IPS DF 6.9 (cell line): ENCODE measurements at places on chromosomes 5 and 9.

DNA sequence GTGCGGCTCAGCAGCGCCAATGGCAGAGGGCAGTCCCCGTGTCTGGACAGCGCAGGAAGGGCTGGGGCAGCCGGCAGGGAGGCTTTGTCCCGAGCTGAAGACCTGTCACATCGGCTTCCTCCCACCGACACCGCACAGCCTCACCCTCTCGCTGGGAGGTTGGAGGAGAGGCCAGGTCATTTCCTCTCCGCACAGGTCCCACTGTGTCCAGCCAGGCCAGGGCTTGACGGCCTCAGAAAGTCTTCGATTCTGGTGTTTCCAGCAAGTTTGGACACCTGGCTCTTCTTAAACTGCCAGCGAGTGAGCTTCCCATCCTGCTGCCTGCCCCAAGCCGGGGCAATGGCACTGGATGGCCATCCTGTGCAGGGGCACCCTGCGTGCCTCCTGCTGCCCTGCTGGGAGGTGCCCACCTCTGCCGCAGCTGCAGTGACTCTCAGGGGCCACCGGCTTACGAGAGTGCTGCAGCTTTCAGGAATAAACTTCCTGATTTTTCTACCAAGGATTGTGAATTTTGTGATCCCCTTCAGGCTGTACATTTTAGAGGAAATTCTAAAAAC lies 33.9 kb downstream of the AHRR start:
- DNase-seq, result no peak

DNA sequence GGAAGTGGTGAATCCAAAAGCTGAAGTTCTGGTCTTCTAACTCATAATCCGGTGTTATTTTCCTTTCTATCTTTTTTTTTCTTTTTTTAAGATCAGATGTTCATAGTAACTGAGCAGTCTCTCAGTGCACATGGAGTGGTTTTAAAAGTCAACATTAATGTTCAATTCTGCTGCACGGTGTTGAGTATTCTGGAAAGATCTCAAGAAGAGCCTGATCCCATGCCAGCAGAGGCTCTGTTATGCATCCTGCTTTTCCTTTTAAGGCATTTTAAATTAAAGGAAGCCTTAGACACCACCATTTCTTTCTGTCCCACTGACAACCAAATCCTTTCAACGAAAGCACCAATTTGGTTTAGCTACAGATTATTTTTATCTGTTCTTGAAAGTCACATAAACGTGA lies 33.4 kb downstream of the SEMA5A start:
- DNase-seq, result no peak

DNA sequence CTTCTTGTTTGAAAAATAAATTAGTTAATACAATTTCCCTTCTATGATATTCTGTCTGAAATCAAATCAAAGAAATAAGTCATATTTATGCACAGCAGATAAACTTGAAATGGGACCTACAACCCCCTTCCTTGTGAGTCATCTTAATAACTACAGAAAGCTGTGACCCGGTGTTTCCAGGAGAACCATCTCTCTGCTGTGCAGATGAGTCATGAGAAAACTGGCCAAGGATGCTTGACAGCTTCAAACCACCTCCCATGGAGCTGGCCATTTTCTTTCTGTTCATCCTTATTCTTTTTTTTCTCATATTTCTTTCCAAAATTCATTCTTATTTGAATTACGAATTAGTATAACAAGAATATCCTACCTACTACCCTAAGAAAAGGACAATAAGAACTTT lies 43.4 kb upstream of the NR4A3 start:
- DNase-seq, result no peak

- no peak for DNase-seq
Measured at GRCh38 chr5:58444805-58445204, 15.1 kb downstream of the PLK2 start.

GRCh38 chr9:130208600-130209347 lies 36.6 kb downstream of the NCS1 start:
- no peak for DNase-seq

DNA sequence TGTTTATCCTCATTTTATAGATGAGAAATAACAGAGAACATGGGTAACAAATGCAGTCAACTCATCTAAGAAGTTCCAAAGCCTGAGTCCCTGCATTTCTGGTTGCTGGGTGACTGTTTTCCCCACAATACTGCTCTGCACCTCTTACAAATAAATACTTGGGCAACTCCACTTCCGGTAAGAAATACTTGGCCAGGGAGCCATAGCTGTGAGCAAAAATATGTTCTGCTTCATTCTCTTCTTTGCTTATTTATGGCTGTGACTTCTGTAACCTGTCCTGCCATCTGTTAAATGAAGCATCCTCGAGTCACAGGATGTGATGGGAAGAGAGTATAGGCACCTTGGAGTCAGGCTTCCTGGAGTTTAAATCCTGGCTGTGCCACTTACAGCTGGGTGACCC lies 49.9 kb downstream of the GDNF start:
- no peak for DNase-seq

GRCh38 chr5:160438316-160439204 lies 16.9 kb downstream of the PTTG1 start:
- DNase-seq, result peak; percentile 45

- DNase-seq, result no peak
Measured at GRCh38 chr9:649128-650074, 192.1 kb upstream of the DMRT1 start.

- no peak for DNase-seq
Measured at GRCh38 chr9:37921546-37922300, 17.8 kb upstream of the SLC25A51 start.

DNA sequence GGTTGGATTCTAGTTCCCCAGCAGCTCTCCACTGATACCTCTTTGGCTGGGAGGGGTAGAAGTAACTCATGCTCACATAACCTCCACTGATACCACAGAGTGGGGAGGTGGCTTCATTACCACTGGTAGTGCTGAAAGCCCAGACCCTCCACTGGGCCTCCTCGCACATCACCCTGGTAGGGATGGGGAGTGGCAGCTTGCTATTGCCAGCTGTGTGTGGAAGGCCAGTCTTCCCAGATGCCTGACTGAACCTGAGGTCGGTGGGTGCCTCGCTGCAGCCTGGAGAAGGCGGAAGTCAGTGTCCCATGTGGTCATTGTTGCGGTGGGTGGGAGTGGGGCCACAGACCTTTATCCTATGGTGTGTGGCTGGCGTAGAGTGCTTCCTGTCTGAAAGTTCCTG lies 138.0 kb downstream of the TAF11L14 start:
- no peak for DNase-seq

GRCh38 chr9:91817493-91818224 lies 132.4 kb downstream of the ROR2 start:
- DNase-seq, result no peak

GRCh38 chr9:4549751-4550295 lies 59.6 kb downstream of the SLC1A1 start:
- no peak for DNase-seq

DNA sequence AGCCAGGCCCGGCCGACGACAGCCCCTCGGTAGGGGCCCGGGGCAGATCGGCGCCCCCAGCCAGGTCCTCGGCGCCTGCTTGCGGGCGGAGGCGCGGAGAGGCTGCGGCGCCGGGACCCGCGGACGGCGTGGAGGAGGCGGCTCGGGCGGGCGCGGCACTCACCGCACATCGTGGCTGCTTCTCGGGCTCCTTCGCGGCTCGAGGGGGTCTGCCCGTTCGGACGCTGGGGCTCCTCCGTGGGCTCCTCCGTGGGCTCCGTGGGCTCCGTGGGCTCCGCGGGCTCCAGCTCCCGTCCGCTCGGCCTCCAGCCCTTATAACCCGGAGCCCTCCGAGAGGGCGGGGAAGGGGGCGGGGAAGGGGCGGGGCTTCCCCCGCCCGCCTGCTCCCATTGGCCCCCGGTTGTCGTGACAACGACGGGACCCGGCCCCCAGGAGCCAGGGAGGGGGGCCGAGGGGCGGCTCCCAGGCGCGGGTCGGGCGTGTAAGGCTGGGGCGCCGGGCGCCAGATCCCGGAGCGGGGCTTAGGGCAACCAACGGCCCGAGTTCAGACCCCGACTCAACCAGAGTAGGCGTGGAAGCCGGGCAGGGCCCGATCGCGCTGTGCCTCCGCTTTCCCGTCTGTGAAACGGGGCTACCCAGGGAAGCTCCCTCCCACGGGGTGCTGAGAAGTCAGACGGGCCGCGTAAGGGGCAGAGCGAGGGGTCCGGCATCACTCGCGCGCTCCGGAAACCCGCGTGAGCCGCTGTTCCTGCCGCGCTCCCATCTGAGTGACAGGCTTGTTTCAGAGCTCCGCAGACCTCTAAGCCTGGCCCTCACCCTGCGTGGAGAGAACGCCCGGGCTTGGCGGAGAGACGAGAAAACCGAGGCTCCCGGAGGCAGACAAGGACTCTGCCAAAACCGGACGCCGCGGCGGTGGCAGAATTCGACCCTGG lies at the start of gene GFPT2:
Gene GFPT2, minus strand, starts transcription at position 289 of the 932 bp plus-strand sequence. Its CDS starts 119 bp downstream, at position 170.
- no peak for DNase-seq

DNA sequence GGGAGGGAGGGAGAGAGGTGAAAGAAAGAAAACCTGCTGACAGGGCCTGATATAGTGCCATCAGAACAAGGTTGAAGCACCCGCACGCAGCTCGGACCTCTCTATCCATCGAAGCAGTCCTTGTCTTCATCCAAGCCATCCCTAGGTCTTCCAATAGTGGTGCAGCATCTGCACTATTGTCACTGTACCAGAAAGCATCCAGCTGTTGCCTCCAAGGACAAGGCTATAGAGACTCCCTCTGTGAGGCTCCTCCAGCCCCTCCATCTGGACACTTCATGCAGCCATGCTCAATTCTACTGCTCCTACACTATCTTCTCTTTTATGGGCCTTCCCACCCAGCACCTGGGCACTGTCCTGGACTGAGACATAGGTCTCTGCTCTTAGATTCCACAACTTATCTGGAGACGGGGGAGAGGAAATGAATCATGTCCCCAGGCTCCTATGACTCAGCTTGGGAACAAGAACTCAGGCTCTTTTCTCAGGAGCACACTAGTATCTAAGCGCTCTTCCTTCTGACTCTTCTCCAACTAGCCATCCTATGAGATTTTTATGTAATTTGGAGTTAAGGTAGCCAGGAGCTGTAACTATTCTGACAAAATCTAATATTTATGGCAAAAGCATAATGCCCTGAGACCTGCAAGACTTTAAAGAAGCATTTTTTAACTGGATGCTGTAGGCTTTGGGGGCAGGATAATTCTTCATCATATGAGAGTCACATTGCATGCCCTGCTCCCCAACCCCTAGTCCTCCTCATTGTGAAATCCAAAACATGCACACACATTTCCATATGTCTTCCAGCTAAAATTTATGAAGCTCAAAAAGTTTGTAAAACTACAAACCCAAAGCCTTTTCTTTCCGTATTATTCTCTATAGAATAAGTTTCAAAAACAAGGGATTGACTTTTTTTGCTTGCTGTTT lies 446.8 kb downstream of the CCDC171 start:
- no peak for DNase-seq

DNA sequence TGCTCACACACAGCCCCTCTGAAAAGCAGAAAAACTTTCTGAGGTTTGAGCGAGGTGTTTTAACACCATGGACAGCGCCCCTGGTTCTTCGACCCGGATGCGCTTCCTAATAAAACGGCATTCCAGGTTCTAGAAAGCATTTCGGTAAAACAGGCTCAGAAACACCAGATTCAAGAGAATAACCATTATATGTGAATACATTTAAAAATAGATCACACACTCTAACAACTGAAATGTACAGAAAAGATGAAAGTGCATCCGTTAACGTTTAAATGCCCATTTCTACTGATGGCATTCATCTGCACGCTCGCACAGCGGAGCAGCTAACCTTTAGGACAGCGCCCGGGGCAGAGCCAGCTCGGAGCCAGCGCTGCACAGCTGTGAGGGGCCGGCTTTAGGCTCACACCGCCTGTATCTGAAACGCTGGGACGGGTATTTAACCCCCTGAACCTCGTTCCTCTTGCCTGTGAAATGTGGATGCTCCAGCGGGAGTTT lies 26.3 kb upstream of the TENT4A start:
- peak; percentile 22 for DNase-seq

DNA sequence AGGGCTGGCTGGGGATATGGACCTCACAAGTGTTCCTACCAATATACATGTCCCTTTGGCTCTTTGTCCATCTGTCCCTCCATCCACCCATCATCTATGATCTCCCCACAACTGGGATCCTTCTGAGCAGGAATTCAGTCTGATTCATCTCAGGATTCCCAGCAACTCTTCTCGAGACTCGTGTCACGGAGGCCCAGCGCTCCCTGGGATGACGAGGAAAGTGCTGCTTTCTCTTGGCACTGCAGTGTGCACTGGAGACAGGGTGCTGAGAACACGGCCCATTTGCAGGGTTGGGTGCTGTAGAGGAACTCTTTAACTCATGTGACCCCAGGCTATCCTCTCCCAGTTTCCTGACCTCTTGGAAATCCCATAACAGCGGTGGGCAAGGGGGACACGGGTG lies 72.9 kb downstream of the ANGPTL2 start:
- no peak for DNase-seq

- DNase-seq, result no peak
Measured at GRCh38 chr5:105030153-105030552, 1467.6 kb upstream of the NUDT12 start.

- no peak for DNase-seq
Measured at GRCh38 chr9:98288881-98289280, 33.4 kb upstream of the TBC1D2 start.

GRCh38 chr9:97811533-97812246 lies 41.3 kb upstream of the FOXE1 start:
- no peak for DNase-seq

DNA sequence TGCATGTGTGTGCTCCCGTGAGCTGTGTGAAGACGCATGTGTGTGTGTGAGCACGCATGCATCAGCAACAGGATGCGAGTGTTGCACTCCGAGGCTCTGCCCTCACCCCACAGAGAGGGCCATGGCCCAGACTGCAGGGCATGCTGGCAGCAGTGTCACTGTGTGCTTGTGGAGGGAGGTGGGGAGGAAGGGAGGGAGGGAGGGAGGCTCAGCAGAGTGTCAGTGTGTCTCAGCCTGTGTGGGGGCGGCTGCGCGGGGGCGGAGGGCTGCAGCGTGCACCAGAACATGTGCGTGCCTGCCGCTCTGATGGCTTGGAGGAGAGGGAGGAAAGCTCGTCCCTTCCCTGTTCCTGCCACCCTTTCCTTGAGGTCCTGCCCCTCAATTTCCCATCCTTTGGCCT lies 5.3 kb downstream of the CAMK2A start:
- DNase-seq, result no peak

DNA sequence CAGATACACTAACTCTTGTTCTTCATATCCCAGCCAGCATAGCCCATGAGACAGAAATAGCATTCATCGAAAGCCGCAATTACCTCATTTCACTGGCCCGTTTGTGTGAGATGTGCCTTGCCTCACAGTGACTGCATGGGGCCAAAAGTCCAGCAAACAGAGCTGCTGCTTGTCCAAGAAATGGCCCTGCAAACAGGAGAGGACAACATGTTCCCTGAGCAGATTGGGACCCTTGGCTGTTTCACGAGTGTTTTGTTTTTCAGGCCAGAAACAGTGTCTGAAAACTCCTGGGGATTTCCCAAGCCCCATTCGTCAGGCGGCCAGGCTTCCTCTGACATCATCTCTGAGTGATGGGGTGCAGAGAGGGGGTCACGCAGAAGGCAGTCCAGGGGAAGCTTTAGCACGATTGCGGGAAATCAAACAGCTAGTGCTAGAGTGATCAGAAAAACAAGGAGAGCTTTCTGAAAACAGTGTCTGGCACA lies 503.6 kb upstream of the PAPPA start:
- no peak for DNase-seq

GRCh38 chr5:179301376-179301775 lies 43.9 kb downstream of the ADAMTS2 start:
- no peak for DNase-seq

GRCh38 chr5:57550132-57550531 lies 67.5 kb upstream of the ACTBL2 start:
- DNase-seq, result no peak

- no peak for DNase-seq
Measured at GRCh38 chr9:114820776-114821501, 15.1 kb upstream of the TNFSF15 start.
